Skeletal muscle cell (primary cell): ENCODE measurements at places on chromosomes 11 and 22.

DNA sequence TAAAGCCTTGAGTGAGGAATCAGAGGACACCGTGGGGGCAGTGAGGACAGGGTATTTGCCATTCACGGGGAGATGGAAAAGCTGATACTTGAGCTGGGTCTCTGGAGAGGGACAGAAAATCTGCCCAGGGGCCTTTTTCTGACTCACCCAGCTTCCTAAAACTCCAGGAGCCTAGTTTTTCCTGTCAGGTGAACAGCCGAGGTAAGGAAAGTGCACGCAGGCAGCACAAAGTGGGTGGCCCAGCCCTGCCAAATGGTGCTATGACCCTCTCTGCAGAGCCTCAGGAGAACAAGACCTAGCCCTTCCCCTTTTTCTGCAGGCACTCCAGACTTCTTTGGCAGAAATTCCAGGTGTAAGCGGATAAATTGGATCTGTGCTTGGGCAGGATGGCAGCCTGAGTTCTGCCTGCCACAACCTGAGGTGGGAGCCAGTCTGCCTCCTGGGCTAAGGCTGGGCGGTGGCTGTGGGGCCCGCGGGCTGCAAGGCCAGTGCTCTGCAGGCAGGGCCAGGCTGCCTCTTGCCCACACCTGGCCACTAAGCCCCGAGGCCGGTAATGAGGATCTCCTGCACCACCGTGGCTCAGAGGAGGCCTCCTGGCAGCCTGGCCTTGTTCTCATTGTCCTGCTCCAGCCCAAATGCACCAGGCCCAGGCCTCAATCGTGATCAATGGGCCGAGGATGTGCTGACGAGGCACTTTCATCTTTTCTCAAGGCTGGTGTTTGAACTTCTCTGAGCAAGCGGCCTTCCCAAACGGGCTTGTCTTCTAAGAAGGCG, 72.9 kb upstream of the LMO1 start:
- no peak for DNase-seq

DNA sequence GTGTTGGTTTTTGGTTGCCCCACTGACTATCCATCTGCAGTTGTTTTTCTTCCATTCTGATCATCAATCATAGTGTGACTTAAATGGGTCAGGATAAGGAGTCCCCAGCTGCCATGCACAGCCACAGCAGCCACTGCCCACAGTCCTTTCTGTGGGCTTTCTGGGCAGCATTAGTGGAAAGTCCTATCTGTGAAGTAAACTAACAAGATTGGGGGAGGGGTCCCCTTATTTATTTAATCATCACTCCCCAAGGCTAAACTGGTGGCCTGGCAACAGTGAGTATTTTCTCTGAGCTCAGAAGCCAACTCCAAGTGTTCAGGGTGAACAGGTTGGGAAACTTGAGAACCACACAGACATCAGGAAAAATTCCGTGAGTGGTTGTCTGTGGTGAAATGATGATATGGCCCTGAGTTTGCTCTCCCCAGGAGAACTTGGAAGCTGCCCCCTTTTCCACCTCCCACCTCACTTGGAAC, 145.0 kb downstream of the CCDC34 start:
- DNase-seq, result peak; percentile 74

DNA sequence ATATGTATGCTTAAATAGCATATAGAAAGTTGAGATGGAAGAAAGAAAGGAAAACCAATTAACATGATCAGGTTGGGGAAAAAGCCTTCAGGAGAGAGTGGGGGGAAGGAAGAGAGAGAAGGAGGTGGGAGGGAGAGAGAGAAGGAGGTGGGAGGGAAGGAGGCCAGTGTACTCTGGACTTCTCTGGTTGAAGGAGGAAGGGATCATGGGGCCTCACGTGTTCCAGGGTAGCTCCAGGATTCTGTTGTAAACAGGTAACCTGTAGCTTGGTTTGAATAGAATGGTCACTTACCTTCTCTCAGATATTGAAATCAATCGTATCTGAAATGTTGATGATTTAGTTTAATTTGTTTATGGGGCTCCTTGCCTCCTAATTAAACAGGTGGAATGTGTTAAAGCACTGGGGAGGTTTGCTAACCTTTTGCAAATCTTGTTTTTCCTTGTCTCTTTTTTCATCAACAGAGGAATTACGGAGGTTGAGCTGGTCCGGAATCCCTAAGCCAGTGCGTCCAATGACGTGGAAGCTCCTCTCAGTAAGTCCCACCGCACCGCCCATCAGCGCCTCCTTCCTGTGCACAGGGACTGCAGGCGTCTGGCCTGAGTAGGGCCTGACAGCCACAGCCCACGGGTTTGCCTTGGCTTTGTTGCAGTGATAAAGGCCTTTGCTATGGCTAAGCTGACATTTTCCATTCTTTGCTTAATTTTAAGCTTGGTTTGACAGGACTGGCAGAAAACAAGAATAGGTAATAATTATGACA, 115.9 kb downstream of the TBC1D22A start:
- DNase-seq, result no peak

- no peak for DNase-seq
These were observed 21.1 kb upstream of the RDX start for GRCh38 chr11:110317516-110317932.

GRCh38 chr11:16312233-16312765, 44.0 kb downstream of the SOX6 start:
- DNase-seq, result no peak

- DNase-seq, result no peak
These were observed 10.0 kb downstream of the TAB1 start for GRCh38 chr22:39409516-39410029.

GRCh38 chr11:109443052-109443451, 21.1 kb downstream of the C11orf87 start:
- no peak for DNase-seq

GRCh38 chr11:92846491-92847125, 122.8 kb upstream of the MTNR1B start:
- no peak for DNase-seq
